ENCODE measurements at places on chromosomes 2 and 18.

GRCh38 chr18:11368020-11368419 is 218.7 kb upstream of the PIEZO2 start:
- DNase-seq = no peak

- peak; percentile 43 for DNase-seq
Measured at GRCh38 chr2:230007931-230008707, 60.6 kb downstream of the SLC16A14 start.

- no peak for DNase-seq
Measured at GRCh38 chr2:20676353-20677215, 9.6 kb downstream of the GDF7 start.

GRCh38 chr2:134206573-134206972 is 47.3 kb upstream of the MGAT5 start:
- DNase-seq = peak; percentile 28

DNA sequence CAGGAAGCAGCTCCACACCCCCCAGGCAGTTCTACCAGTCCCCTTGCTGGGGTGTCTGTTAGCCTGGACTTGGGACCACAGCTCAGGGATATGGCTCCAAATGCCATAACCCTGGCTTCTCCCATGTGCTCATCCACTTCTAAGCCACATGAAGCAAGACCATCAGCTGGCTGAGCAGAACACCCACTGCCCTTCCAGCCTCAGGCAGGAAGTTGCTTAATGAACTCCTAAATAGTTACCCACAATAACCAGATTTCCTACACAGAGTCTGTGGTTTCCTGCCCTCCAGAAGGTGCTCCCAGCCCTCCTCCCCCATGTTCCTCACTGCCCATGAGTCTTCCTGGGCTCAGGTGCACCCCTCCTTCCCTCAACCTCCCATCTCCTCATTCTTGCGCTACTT is 98.3 kb upstream of the EPC2 start:
- no peak for DNase-seq

DNA sequence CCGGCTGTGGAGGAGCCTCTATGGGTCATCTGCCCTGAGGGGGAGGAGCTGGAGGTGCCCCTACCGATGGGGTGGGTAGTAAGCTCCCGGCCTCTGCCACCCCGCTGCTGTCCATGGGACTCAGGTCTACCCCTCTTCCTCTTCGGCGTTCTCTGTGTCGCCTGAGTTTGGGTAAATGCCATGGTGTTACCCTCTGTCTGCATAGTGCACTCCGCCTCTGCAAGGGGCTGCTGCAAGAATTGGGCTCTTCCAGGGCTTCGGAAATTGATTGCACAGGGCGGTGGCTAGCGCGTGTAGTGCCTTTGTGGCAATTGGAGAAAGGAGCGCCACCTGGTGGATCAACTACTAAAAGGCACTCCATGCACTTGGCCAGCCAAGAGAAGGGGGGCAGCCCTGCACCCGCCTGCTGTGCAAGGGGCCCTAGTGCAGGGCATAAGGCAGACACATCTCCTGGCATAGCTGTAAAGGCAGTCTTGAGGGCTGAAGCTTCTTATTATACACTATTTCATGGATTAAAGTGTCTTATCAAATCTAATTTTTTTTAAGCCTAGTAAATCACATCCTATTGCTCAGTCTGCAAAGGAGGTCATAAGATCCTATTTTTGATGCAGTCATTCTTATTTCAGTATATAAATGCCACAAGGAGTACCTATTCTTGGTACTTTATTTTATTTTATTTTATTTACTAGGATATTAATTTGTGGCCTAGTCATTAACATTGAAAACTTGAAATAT is 308.9 kb downstream of the PDE11A start:
- peak; percentile 49 for DNase-seq

DNA sequence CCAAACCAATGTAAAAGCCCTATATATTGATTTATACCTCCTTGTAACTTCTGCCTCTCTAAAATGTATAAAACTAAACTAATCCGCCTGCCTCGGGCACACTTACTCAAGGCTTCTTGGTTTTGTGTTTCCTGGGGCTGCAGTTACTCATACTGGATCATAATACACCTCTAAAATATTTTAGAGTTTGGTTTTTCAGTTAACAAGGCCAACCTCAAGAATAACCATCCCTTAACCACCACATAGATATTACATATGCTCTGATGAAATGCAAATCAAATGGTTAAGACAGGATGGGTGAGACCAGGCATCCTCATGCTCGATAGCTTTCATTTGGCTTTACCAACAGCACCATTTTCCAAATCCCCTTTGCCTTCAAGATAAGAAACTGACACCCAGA is 46.4 kb downstream of the UXS1 start:
- no peak for DNase-seq

DNA sequence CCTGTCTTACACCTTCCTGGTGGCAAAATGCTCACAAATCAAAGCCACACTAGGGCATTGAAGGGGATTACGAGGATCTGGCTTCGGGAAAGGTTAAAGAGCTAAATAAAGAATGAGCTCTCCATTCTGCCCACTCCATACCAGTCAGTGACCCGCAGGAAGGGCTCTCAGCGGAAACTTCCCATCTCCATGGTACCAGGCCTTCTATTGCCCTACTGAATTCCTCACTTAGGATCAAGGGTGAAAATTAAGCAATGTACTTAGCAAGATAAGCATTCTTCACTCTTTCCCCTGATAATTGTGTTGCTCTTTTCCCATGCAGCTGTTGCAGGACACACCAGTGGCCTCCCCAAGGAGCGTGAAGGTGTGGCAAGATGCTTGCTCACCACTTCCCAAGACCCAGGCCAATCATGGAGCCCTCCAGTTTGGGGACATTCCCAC is 75.6 kb upstream of the TTC39C start:
- no peak for DNase-seq

DNA sequence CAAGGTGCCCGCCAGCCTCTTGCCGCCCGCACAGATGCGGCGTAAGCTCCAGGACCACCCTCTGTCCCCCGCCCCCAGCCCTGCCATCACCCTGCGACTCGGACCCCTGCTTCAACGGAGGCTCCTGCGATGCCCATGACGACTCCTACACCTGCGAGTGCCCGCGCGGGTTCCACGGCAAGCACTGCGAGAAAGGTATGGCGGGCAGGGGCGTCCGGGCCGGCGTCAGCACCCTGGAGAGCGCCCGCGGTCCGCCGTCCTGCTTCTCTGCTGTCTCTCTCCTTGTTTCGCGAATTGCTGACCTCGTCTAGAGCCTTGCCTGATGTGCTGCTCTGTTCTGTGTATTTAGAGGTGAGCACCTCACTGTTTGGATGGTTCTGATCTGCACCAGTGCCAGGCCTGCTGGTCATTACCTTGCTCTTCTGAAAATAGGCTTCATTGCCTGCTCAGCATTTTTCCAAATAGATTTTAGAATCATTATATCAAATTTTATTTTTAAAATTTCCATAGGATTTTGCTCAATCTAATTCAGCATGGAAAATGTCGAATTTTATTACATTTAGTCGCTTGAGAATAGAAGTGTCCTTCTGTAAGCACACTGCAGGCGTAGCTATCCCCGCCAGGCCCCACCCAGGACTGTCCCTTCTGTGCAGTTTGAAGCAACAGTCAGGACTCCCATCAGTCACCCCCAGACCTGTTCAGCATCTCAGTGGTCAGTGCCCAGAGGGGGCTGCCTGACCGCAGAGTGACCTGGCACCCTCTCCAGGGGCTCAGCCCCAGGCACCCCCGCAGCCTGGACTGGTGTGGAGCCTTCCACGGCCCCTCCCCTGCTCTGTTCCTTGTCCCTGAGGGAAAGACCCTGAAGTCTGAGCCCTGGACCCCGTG is 51.6 kb downstream of the SNED1 start:
- no peak for DNase-seq

- no peak for DNase-seq
Measured at GRCh38 chr18:36756242-36756641, 72.6 kb downstream of the TPGS2 start.

DNA sequence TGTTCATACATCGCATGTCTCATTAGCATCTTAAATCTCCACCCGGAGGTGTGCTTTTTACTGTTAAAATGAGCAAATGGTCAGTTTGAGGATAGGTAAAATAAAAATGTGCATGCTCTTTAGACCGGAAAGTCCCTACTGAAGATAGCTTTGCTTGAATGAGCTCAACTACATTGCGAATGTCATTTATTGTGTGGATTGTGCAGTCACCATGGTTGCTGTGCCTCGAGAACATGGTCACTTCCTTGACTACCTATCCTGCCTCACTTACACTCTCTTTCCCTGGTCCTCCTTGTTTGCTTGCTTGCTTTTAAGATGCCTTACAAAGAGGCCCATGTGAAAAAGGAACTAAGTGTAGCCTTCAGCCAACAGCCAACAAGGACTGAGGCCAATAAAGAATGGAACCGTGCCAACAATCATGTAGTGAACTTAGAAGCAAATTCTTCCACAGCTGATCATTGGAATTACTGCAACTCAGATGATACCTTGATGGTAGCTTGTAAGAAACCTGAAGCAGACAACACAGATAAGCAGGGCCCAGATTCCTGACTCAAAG is 72.2 kb upstream of the BARD1 start:
- no peak for DNase-seq
